ENCODE measurements at places on chromosomes 3 and 15.
A peak's percentile ranks its signal among the peaks of the same experiment; 100 is the strongest.

DNA sequence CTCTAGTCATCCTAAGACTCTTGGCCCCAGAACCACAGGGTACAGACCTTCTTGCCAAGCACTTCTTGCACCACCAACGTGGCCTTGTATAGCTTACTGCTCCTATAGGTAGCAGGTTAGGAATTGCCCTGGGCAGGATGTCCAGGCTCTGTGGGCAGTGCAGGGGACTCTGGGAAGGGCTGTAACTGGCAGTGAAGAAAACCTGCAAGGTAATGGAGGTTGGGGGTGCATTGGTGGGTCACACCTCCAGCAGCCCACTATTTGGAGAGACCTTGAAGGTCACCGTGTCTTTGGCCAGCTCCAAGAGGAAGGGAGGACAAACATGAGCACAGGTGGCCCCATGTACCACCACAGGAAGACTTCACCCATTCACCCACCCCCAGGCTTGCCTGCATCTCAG, 21.3 kb upstream of the XYLB start:
- DNase-seq, result no peak

- no peak for DNase-seq
Observed at GRCh38 chr3:143078883-143079282, 40.7 kb upstream of the CHST2 start.

DNA sequence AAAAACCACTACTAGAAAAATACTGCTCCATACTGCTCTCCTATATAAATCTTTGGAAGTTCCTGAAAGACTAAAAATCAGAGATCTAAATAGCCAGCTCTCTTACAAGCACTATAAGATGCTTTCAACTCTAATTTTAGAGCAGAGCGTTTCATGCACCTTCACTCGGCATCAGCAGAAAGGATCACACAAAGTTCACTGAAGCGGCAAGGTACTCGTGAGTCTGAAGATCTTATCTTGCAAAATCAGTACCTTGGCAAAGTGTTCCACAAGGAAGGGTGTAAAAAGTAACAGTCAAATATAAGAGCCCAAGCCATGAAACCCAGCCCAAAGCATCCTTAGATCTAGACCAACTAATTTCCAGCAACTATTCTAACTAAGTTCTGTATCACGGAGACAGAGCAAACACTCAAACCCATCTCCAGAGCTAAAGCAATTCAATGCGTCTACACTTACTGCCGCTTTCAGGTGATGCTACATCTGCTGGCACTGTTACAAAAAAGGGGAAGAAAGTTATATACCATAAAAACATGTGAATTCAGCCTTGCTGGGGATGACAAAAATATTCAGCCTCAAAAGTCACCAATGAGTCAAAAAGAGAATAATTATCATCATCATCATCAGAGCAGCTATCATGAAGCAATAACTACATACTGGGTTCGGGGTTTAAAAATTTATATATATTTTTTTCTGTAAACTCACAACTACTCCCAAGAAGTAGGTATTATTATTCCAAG, 16.3 kb downstream of the VPS39 start:
- DNase-seq, result no peak

DNA sequence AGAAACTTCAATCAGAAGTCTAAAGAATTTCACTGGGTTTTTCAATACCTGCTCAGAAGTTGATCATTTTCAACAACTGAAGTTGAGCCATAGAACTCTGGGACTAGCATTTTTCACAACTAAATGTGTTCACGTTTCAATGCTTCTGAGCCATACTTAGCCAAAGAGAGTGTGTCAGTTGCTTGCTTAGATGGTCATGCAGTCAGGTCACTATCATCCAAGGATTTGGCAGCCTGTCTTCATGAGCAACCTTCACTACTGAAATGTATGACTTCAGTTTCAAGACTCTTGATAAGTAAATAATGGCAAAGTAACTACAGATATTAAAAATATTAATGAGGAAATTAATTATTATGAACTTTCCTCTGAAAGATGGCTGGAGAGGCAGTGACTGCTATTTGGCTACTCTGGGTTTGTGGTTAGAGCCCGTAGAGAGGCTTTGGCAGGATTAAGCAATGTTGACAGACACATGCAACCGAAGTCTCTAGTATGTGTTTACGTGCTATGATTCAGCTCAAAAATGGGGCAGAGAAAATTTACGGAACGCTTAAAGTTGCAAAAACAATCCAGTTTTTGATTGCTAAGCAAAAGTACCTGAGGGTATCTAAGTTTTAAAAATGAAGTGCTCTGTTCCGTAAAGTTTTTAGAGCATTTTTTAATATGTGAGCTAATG, 133.8 kb downstream of the GMNC start:
- no peak for DNase-seq

GRCh38 chr15:89371228-89372044, 36.8 kb upstream of the POLG start:
- DNase-seq, result no peak

DNA sequence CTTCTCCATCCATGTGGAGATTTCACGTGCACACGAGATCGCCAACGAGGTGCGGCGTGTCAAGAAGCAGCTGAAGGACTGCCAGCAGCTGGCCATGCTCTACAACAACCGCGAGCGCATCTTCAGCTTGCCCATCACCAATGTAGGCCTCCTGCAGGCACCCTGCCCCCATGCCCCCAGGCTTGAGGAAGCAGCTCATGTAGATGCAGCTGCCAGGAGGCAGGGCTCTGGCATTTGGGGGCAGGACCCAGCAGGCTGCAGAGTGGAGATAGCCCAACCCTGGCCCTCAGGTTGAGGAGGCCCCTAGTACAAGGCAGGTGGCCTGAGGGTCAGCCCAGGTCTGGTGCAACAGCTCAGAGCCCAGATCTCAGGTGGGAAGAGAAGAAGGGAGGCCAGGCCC, 36.4 kb downstream of the DNAH1 start:
- DNase-seq, result no peak

- DNase-seq, result no peak
Observed at GRCh38 chr3:161400650-161401049, 29.3 kb upstream of the SPTSSB start.

GRCh38 chr15:72319360-72319984, 485 bp downstream of the CELF6 start:
- peak; percentile 37 for DNase-seq

GRCh38 chr3:47949979-47950378, 66.2 kb downstream of the MAP4 start:
- DNase-seq, result no peak

DNA sequence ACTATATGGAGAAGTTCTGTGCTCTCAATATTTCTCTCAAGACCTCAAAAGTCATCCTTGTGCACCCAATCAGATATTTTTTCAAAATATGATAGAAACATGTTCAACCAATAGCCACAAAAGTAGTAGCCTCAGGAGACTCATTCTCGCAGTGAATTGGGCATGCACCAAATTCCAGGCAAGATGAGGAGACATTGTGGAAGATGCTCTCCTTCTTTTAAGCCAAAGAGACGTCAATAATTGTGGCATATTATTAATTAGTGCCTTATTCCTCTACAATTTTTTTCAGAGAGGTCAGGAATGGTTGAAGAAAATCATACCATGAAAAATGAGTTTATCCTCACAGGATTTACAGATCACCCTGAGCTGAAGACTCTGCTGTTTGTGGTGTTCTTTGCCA, at the start of gene OR5K2:
Gene OR5K2 (plus strand): TSS at position 301 of the 400 bp plus-strand sequence. CDS start 0 bp downstream, at position 301.
- DNase-seq, result no peak

- DNase-seq, result no peak
Observed at GRCh38 chr3:126128504-126129397, 44.8 kb upstream of the SLC41A3 start.

DNA sequence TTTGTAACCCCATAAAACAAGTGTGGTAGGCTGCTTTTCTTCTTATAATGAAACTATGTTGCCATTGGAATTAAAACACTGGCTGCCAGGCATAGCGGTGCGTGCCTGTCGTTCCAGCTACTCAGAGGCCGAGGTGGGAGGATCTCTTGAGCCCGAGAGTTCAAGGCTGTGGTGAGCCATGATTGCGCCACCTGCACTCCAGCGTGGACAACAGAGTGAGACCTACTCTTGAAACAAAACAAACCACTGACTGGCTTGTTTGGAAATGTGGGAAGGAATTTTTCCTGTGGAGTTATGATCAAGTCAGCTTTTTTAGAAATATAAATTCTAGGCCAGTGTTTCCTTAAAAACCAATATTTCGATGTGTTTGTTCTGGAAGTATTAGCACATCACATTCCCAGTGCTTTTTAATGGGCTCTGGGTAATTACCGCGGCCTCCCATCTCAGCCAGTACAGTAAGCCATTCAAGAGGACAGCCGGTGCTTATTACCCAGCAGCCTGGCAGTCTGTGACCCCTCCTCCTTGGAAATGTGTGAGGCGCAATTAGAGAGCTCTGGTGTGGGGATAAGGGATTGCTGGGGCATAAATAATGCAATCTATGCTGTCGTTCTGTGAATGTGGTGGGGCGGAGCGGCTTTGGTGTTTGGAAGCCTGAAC, 58.3 kb upstream of the TRAK1 start:
- no peak for DNase-seq

DNA sequence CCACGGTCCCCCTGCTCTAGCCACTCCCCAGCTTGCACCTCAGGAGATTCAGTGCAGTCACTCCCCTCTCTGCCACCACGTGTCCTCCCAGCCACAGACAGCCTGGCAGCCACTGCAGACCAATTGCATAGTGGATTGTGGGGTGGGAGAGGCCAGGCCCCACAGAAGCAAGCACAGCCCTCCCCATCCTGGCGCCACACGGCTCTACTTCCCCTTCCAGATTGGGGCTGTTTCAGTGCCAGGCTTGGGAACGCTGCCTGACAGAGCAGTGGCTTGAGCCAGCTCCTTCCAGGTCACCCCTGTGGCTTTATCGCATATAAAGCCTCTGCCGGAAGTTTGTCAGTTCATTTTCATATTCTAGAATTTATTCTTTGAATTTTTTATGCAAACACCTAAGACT, 90.7 kb downstream of the TMEM266 start:
- no peak for DNase-seq

- DNase-seq, result no peak
Observed at GRCh38 chr15:88872106-88872505, 23.2 kb downstream of the HAPLN3 start.

GRCh38 chr3:4588466-4588865, 95.3 kb downstream of the ITPR1 start:
- no peak for DNase-seq
